Amygdala (tissue), 56 donors: ENCODE measurements at places on chromosomes 5 and 9.

GRCh38 chr9:132156262-132156661 is 5.6 kb upstream of the NTNG2 start:
- DNase-seq, result peak; percentile 27

GRCh38 chr5:141517312-141517711 is 28.4 kb downstream of the PCDHGC5 start:
- no peak for DNase-seq

DNA sequence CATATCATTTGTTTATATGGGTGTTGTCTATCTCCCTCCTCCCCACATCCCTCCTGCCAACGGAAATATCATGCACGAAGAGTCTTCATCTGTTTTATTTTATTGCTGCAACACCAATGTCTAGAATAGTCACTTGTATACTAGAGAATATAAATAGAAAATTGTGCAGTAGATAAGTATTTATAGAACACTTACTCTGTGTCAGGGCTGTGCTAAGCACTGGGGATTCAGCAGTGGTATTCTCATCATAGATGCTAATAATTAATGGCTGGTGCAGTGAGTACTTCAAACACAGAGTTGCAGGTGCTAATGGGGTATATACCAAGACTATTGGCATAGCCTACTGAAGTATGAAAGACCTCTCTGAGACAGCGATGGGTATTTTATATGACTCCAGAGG is 353.5 kb upstream of the CDH6 start:
- no peak for DNase-seq

GRCh38 chr5:2178528-2178927 is 295.8 kb upstream of the IRX4 start:
- no peak for DNase-seq

DNA sequence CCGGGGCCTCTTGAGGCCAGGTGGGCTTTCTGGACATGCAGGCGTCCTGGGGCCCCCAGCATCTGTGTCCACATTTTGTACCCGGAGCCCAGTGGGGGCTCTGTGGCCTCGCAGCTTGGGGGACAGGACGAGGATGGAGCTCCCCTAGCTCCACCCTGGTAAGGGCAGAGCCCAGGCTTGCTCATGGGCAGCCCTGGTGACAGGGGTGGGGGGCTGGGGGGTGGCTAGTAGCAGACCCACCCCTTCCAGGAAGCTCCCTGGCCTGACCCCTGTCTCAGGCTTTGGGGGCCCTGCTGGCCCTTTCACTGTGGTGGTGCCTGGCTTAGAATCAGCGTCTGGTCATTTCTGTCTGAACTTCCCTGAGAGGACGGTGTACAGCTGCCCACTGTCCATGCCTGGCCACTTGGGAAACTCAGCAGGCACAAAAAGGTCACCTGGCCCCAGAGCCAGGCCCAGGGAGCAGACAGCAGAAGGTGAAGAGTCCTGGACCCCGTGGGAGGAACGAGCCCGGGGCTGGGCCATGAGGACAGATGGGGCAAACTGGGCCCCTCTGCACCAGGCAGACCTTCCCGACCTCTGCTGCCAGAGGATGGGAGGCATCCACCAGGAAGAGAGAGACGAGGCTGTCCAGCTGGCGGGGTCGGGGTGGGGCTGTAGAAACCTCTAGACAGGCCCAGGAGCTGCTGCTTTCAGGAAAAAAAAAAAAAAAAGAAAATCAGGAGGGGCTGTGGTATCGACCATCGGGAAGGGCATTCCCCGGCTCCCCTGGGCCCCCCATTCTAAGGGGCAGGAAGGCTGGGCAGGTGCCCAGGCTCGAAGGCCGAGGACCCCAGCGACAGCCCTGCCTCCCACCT is 52.8 kb downstream of the EXD3 start:
- DNase-seq, result no peak

DNA sequence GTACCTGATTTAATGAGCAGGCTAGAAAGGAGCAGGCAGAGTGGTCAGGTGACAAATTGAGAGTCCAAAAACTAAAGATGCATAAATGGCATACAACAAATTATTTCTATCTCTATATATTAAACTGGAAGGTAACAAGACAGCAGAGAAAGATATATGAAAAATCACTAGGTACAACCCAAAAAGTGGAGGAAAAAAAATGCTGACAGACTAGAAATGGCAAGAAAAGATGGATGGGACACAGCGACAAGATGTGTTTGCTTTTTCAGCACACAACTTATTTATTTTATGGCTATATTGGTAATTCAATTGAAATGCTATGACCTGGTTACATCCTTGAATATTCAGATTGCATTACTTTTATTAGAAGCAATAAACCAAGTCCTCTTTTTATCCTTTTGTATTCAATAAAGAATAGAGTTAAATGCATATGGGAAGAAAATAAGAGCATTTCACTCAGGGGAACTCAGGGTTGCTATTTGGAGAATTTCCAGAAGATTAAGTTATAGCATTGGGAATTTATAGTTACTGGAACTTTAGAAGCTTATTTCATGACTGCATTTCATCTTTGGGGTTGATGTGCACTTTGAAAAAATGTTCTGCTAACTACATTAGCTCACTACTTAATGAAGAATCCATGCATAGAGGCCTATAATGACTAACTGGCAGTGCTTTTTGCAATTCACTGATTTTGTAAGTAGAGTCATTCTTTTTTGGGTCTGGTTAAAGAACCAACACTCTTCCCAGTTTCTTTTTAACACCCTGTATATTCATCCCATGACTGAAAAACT is 566.6 kb upstream of the TUSC1 start:
- DNase-seq, result no peak

GRCh38 chr9:250039-250438 is 35.4 kb downstream of the DOCK8 start:
- no peak for DNase-seq

- DNase-seq, result no peak
Measured at GRCh38 chr9:87115785-87116184, 168.5 kb upstream of the GAS1 start.

- DNase-seq, result peak; percentile 78
Measured at GRCh38 chr5:177454397-177455035, 7.9 kb downstream of the PRR7 start.

GRCh38 chr9:110984890-110985437 is 53.3 kb downstream of the LPAR1 start:
- DNase-seq, result no peak

- no peak for DNase-seq
Measured at GRCh38 chr9:20384642-20385041, 237.7 kb downstream of the MLLT3 start.

DNA sequence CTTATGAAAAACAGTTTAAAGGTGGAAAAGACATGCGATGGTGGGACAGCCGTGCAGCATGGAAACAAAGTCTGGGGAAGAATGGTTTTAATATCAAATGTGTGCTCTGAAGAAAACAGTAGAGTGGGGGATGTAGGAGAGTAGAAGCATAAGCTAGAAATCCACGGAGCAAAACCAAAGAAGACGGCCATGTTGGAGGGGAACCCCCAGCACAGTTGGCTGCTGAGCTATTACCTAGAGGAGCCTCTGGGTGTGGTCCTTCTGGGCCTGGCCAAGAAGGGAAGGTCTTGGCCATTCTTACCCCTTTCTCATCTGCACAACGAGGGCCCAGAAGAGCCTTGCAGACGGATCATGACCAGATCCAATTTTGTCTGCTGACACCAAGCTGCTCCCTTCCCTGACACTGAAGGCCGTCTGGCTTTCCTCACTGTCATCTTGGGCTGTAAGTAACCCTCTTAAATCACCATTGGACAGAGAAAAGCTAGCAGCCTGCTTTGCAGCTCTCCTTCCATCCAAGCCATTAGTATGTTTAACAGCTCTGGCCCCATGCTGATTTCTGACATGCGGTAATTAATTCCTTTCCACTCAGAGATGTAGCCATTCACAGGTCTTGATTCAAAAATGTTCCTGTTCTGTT is 189.5 kb downstream of the SEC61B start:
- DNase-seq, result no peak

DNA sequence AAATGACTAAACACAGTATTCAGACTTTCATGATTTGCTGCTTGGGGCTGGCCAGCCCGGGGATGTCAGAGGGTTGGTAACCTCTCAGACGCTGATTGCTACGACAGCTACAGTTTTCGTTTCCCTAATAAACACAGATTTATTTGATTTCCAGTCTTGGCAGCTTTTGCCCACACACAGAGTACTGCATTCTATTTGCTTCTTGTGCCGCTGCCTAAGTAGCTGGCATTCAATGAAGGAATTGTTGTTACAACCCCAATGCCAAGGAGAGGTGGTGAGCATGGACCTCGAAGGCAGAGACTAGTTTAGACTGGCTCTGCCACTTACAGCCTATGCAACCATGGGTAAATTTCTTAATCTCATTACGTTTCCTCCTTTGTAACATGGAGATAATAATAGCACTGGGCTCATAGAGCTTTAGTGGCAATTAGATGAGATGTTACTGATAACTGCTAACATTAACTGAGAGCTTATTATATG is 247.1 kb upstream of the PANK3 start:
- DNase-seq, result no peak

GRCh38 chr5:171984748-171985419 is 21.6 kb downstream of the FBXW11 start:
- no peak for DNase-seq

DNA sequence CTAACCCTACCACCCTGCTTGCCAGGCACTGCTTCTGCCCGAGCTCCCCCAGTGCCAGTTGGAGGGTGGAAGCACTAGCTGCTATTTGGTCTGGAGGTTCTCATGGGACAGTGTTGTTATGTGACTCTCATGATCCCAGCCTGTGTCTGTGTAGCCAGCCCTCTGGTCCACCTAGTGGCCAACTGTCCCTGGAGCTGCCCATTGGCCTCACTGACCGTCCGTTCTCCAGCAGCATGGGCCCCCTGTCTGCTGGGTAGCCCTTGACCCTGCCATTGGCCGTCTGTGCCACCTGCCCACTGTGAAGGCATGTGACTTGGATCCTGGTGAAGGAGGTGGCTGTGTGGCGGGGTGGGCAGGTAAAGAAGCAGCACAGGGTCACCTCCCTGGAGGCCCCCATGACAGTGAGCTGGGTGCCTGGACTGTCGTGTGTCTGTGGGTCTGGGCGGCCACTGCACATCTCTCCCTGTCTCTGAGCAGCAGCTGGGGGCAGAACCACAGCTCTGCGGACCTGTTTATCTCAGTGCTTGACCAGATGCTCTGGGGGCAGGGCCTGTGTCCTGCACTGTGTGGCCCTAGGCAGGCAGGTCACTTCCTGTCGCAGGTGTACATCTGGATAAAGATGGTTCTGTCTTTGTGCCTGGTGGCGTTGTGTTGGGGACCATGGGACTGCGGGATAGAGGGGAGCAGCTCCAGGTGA is 11.4 kb downstream of the PHF2 start:
- no peak for DNase-seq

DNA sequence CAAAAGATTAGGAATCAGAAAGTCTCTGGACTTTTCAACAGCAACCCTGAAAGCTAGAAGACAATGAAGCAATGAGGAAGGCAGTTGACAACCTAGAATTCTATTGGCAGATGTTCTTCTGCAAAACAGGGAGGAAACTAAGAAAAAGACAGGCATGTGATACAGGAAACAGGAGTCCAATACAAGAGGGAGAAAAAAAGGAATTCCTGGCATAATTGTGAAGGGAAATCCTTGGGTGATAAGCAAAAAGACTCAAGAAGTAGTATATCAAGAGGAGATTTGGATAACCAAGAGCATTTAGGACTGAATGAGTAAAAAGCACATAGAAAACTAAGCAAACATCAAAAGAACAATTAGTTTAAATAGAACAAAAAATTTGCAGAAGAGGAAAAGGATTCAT is 58.6 kb downstream of the LPAR1 start:
- DNase-seq, result no peak

DNA sequence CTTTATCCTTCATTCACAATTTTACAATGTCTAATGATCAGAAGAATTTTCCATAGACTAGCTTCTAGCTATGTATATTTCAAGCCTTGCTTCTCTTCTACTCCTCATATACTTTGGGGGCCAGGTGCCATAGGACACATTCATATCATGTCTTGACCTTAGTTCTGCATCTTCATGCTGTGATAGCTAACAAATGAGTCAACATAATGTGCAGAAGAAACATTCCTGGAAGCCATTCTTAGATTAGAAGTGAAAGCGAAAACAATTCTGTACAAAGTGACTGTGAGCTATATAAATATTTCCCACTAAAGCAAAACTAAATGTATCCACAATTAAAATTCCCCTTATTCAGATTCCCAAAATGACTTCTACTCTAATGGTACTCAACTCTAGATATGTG is 320.2 kb upstream of the NREP start:
- DNase-seq, result no peak

DNA sequence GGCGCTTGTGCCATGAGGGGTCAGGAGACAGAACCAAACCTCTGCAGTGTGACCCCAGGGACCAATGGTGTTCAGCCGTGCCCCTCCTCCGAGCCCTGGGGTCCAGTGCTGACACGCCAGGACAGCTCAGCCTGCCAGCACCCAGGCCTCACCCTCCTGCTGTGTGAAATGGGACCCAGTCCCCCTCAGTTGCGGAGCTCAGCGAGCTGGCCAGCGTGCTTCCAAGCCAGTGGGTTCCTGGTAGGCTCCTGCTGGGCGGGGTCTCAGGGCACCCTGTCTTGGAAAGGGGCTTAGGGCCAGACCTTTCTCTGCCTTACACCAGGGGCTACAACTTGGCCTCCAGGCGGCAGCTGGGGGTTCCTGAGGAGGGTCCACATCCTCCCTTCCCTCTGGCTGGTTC is 4.4 kb downstream of the RNF44 start:
- DNase-seq, result no peak

- no peak for DNase-seq
Measured at GRCh38 chr9:29348999-29349398, 1775.7 kb upstream of the C9orf72 start.

- no peak for DNase-seq
Measured at GRCh38 chr5:128483738-128484137, 54.3 kb downstream of the FBN2 start.

- DNase-seq, result no peak
Measured at GRCh38 chr9:70061776-70062175, 18.1 kb downstream of the MAMDC2 start.

GRCh38 chr5:11734369-11734768 is 169.9 kb downstream of the CTNND2 start:
- no peak for DNase-seq

DNA sequence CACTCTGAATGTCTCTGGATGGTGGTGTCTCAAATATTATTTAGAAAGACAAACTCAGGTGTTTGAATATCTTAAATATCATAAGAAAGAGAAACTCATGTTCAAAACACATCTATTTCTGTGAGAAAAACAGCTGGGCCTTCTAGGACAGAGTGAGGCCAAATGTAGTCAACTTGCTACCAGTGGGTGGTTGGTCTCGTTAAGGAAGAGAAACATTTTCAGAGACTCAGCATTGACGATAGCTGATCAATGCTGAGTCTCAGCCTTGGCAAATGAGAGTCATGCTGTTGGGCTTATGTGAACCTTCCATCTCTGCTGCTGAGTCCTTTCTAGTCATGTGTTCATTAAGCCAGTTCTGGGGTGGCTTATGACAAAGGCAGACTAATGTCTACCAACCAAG is 418.0 kb downstream of the CETN3 start:
- no peak for DNase-seq

GRCh38 chr5:7592910-7593309 is 197.0 kb downstream of the ADCY2 start:
- no peak for DNase-seq

DNA sequence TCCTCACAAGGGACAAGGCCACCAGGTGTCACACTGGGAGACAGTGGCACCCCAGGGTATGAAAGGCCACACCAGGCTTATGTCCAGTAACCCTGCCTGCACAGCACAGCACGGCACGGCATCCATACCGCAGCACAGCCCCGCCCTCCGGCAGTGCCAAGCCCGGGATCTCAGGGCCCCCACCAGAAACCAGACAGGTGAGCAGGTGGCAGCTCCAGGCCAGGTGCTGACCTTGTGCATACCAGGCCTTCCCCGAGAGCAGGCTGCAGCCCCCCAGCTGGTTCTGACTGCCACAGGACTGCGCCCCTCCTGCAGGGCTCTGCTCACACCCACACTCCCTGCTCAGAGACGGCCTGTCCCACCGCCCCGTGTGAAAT is 56.5 kb downstream of the ADAMTS2 start:
- DNase-seq, result no peak

- DNase-seq, result no peak
Measured at GRCh38 chr5:93620487-93621326, 37.7 kb downstream of the NR2F1 start.
